ENCODE measurements at places on chromosomes 7 and 10.

- DNase-seq, result no peak
Observed at GRCh38 chr7:27869056-27869455, 129.1 kb downstream of the TAX1BP1 start.

DNA sequence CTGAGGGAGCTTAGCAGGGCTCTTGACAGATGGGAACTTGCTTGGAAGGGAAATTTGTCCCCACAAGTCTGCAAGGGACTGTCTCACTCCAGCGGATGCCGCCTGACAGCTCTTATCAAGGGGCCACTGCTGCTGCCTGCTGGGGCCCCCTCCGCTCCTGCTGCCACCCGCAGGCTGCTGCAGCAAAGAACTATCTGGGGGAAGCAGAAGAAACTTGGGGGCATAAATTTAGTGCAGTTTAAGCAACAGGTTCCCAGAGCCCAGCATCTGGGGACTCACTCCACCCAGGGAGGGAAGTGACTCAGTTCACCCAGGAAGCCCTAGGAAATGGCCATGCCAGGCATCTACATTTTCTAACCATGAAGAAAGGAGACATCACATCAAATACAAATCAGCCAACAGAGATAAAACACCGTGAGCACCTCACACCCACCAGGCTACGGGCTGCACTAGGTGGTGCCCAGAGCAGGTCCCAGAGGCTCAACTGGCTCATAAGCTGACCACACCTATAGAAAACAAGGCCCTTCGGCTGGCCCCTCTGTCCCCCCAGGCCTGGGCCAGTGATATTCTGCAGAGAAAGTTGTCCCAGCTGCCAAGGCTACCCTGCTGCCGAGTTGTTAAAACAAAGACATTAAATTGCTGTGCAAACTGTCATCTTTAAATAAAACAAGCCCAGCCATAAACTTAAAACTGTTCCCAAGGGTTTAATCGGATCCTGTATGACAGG lies 3.7 kb downstream of the RGS10 start:
- no peak for DNase-seq

- DNase-seq, result no peak
Observed at GRCh38 chr10:48231178-48231577, 43.3 kb downstream of the FRMPD2 start.

DNA sequence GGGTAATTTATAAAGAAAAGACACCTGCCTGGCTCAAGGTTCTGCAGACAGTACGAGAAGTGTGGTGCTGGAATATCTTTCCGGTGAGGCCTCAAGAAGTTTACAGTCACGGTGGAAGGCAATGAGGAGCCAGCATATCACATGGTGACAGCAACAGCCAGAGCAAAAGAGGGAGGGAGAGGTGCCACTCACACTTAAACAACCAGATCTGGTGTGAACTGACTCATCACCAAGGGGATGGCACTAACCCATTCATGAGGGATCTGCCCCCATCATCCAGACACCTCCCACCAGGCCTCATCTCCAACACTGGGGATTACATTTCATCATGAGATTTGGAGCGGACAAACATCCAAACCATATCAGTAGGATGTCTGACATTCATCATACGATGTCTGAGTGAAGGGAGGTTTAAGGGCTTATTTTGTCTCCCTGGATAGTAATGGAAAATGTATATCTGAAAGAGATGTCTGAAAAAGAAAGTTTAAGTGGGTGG lies 23.5 kb upstream of the KBTBD2 start:
- no peak for DNase-seq

GRCh38 chr10:90352288-90352687 lies 505.6 kb downstream of the HTR7 start:
- no peak for DNase-seq

DNA sequence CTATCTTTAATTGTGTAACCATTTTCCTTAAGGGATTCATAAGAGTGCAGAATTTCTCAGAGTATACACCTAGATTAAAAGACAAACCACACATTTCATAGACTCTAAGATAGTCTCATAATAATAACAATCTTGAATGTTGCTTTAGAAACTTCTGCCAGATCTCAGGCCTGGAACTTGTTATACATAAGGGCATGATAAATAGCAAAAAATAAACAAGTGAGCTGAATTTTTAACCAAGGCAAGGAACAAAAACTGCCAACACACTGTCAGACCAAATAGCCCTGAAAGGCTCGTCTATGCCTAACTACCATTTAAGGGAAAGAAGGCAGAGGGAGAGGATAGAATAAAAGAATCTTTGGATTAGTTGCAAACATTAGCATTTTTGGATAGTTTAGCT lies 65.8 kb upstream of the SEMA3C start:
- DNase-seq, result no peak

DNA sequence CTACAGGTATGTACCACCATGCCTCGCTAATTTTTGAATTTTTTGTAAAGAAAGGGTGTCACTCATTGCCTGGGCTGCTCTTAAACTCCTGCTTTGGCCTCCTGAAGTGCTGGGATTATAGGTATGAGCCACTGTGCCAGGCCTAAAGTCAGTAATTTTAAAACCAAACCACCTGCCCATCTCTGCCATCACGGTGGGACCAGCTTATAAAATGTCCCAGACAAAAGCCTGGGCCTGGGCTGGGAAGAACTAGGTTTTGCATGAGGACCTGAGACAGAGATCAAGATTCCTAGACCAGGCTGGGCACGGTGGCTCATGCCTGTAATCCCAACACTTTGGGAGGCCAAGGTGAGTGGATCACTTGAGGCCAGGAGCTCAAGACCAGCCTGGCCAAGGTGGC lies 395.6 kb downstream of the CALN1 start:
- DNase-seq, result no peak

GRCh38 chr7:101058355-101058754 lies 26.9 kb upstream of the TRIM56 start:
- no peak for DNase-seq

- DNase-seq, result no peak
Observed at GRCh38 chr7:2811476-2812113, 32.5 kb downstream of the GNA12 start.

DNA sequence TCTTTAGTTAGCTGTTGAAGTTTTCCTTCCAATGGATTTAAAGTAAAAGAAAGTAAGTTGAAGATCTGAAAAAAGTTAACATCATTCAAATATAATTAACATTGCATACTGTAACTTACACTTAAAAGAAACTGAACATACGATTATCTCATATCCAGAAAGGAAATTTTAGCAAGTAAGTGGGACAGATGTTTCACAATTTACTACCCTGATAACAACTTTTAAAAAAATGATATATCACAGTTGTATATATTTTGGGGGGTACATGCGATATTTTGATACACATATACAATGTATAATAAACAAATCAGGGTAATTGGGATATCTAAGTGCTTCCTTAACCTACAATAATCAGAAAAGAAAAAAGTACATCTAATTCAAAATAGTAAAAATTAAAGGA lies 44.2 kb downstream of the ASZ1 start:
- DNase-seq, result no peak

- DNase-seq, result no peak
Observed at GRCh38 chr7:36736090-36736898, 12.0 kb upstream of the AOAH start.

DNA sequence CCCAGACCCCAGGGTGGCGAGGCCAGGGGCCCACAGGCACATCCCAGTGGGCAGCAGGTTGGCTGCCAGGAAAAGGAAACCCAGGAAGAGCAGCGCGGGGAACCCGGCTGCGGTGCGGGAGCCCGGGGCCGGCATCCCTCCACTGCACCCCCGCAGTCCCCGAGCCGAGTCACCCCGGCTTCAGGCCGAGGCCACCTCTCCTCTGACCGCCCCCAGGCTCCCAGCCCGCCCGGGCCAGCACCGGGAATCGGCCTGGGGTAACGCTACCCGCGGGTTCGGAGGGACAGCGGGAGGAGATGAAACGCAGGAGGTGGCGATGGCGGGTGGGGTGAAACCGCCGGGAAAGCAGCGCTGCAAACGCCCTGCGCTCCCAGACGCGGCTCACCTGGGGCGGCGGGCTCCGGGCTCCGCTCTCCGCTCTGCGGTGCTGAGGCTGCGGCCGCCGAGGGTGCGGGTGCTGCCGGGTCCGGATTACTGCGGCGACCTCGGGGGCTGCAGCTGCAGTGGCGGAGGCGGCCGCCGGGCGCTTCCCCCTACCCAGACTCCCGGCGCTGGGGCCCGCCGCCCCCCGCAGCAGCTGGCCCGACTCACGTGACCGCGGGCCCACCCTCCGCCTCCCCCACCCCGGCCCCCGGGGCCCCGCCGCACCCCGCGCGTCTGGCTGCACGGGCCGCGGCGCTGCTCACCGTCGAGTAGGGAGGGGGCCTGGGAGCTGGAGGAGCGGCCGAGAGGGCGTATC lies at the start of gene SCRN1:
SCRN1 (minus strand) TSS at position 545 of the 739 bp plus-strand sequence. CDS start 20,734 bp downstream, outside the sequence.
- DNase-seq, result no peak

DNA sequence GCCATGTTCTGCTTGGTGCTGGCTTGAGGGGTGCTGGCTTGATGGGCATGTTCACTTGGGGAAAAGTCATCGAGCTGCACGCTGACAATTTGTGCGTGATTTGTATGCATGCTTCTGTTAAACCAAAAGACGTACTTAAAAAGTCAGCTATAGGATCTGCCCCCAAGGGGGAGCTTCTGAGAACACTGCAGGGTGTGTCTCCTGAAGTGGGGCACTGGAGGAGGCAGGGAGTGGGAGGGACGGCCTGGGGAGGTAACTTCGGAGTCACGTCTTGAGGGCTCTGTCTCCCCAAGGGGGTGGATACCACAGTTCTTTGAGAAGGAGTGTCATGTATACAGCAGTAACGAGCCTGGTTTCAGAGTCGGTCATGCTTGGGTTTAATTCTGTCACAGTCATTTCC lies 406.5 kb downstream of the PLXNA4 start:
- DNase-seq, result no peak

- no peak for DNase-seq
Observed at GRCh38 chr7:31648880-31649279, 38.1 kb upstream of the PPP1R17 start.

GRCh38 chr10:49749556-49750491 lies 12.3 kb downstream of the OGDHL start:
- DNase-seq, result no peak

DNA sequence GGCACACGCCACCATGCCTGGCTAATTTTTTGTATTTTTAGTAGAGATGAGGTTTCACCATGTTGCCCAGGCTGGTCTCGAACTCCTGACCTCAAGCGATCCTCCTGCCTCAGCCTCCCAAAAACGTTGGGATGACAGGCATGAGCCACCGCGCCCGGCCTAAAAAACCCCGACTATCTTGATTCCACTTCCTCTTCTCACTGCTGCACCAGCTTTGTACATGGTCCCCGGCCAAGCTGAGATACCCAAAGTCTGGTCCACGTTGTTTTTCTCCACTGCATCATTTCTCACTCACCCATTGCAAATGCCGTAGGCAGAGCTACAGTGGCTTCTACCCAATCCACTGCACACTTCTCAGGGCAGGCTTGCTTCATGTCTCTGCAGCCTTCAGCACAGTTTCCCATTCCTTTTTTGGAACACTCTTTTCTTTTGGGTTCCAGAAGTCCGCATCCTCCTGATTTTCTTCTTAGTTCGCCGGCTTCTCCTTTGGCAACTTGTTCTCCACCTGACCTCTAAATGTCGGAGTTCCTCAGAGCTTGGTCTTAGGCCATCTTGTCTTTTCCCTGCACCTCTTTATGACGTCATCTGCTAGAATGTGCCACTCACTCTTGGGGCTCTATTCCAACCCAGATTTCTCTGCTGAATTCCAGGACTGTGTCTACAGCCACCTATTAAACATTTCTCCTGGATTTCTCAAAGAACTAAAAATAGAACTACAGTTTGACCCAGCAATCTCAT lies 6.0 kb upstream of the GNB2 start:
- no peak for DNase-seq

DNA sequence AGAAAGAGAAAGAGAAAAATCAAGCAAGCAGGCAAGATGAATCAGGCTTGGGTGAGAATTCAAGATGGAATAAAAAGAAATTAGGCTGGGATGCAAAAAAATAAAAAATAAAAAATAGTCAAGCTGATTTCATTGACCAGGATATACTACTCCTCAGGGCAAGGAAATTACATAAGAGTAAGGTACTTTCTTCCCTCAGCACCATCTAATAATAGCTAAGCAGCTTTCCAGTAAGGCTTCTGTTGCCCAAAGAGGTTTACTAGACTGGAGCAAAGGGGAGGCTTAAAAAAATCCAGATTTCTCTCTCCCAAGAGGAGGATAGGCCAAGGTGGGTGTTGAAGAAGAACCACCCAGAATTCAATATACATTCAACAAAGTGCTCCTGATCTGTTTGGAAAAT lies 93.6 kb downstream of the NEURL1 start:
- DNase-seq, result no peak
